ENCODE measurements at places on chromosomes 11 and 22. TPM values are rescaled to one million over a fixed set of nuclear protein-coding genes. Genes with fewer than 3 reads are reported as not detected.

Gene CHRM1
- not detected for polyA plus RNA-seq

Gene KCNQ1OT1
- polyA plus RNA-seq, result 0.02 TPM

Gene KRTAP5-9
- 0.33 TPM for polyA plus RNA-seq

Gene TLCD5
- polyA plus RNA-seq, result 0.93 TPM

Gene P2RX6
- polyA plus RNA-seq, result 5.6 TPM

Gene DUSP18
- polyA plus RNA-seq, result 4.4 TPM

Gene YWHAH
- 62.8 TPM for polyA plus RNA-seq

Gene KCNJ1
- polyA plus RNA-seq, result 0.02 TPM

DNA sequence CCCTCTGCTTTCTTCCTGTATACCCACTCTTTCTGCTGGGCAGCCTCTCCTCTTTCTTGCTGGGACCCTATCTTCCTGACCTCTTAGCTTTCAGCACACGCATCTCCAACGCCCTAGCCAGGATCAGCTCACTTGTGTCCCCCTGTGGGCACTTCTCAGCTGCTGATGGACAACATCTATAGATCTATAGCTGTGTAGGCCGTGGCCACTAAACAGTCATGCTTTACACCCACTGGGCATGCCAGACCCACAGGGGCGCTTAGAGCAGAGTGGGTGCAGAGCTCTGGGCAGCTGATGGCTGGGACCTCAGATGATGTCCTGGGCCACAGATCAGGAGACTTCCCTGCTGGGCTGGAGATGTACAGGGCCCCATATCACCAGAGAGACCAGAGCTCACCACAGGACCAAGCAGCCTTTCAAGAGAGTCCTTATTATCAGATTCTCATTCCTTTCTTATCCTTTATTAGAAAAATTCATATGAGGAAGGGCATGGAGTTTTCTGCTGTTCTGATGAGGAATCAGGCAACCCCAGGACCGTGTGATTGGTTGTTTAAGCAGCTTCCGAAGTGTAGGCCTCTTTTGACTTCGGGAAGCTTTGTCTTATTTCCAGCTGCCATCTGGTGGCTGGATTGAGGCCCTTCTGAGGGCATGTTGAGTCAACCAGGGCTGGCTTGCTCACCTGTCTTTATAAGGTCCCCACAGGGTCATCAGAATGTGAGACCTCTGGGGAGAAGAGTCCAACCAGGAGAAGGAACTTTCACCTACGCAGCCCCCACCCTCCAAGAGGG is 60.5 kb downstream of the OSBP2 start:
- no peak for DNase-seq

GRCh38 chr11:107337917-107338316 is 119.7 kb downstream of the CWF19L2 start:
- no peak for DNase-seq

GRCh38 chr11:109421981-109422869 is at the start of gene C11orf87:
Gene C11orf87, plus strand, starts transcription at chr11:109422190. Its CDS starts 1,444 bp downstream, at chr11:109423634.
- DNase-seq, result peak; percentile 68

DNA sequence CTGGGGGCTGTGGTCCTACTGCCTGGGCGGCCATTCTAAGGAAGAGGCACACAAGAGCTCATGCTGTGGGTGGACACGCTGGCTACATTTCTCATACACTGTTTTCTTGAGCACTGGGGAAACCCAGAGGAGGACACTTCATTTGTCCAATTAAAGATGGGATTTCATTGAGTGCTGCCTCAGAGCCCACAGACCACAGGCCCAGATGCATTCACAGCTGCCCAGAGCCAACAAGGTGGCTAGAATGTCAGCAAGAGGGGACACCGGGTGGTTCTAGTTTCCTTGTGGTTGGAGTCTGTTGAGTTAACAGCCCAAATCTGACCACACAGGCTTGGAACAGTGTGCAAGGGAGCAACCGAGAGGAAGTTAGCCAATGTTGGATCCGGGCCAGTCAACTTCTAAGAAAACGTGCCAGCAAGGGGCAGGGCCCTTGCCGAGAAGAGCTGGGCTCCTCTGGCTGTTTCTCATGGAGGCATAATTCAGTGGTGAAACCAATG is 35.0 kb upstream of the SORL1 start:
- DNase-seq, result peak; percentile 90

- no peak for DNase-seq
Observed at GRCh38 chr11:85525686-85526085, 101.5 kb downstream of the DLG2 start.

DNA sequence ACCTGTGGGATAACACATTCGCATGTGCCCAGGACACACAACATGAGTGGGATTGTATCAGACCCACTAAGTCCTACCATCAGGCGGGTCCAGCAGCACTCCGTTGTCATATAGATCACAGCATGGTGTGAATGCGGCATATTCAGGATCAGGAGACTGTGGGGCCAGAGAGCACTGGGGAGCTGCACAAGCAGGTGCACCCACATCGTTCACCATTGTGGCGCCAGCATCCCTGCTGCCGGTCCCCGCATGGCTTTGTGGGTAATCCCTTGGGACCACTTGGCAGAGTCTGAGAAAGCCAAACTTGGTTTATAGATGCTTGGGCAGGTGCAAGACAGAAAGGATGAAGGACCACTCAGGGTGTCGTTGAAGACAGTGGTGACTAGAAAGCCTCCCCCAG is 201.6 kb upstream of the B3GAT1 start:
- no peak for DNase-seq

DNA sequence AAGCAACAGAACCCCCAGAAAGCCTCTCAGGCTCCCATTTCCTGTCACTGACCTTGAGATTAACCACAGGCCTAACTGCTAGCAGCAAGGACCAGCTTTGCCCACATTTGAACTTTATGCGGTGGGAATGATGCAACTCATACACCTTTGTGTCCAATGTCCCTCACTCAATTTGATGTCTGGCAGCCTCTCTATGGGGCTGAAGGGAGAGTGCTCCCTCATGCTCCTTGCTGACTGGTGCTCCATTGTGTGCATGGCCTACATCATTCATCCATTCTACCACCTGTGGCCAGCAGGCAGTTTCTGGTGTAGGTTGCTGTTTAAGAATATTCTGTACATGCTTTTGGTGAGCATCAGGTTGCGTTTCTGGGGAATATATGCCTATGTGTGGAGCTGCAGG is 31.9 kb downstream of the KCNQ1OT1 start:
- peak; percentile 11 for DNase-seq

GRCh38 chr22:48438800-48439559 is 1388.7 kb downstream of the BRD1 start:
- DNase-seq, result no peak

- DNase-seq, result peak; percentile 100
Observed at GRCh38 chr22:20116951-20117632, at the start of gene TRMT2A. Gene TRMT2A, minus strand, starts transcription at chr22:20117226. Its CDS starts 320 bp downstream, at chr22:20116906.

GRCh38 chr11:16632295-16633200 is 105.9 kb upstream of the C11orf58 start:
- no peak for DNase-seq

DNA sequence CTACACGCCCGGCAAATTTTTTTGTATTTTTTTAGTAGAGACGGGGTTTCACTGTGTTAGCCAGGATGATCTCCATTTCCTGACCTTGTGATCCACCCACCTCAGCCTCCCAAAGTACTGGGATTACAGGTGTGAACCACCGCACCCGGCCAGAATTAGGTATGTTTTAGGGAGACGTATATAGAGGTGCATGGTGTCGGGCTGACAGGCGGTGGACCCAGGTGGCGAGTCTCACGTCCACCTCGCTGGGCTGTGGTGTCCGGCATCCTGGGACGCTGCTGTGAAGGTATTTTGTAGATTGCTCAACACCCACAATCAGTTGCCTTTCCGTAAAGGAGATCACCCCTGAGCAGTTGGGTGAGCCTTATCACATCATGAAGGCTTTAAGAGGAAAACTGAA is 728.6 kb downstream of the BRD1 start:
- DNase-seq, result no peak

DNA sequence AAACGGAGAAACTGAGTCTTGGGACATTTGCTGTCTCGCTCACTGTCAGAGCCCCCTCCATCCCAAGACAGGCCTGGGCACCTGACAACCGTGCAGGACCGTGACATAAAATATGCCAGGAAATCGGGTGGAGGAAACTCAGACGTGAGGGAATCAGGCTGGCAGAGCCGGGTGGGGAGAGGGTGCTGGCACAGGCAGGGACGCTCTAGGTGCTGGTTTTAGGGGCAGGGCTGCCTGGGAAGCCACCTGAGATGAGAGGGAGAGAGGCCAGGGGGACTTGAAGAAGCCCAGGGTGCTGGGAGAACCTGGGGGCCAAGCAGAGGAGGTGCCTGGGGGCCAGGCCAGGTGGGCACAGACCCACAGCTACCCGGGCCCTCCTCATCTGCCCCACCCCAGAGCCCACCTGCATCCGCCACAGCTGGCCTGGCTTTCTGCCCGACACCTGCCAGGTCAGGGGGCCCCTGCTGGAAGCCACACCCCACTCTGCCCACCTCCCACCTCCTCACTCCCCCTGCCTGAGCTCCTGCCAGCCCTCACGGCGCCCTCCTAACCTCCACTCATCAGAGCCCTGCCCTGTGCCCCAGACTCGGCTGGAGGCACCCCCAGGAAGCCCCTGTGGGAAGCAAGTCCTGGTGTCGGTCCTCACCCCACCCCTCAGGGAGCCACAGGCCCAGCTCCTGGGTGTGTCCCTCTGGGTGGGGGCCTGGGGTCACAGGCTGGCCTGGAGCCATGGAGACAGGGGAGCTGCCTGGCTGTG is 27.3 kb upstream of the MUC5AC start:
- DNase-seq, result no peak

DNA sequence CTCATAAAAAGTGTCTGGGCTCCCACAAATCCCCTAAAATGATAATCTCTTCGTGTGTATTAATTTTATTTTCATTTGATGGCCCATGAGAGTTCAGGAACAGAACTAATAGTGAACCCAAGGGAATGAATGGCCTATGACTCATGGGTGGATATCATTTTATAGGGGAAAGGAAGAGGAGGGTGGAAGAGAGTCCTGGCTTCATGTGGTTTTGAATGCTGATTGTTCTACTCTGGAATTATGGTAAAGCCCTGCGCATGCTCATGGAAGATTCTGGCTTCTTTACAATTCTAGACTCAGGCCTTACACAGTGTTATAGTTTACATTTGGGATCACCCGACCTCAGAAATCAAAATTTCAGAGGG is 35.2 kb downstream of the MAML2 start:
- no peak for DNase-seq

GRCh38 chr22:35645646-35646045 is 2.6 kb upstream of the APOL6 start:
- peak; percentile 77 for DNase-seq

- DNase-seq, result no peak
Observed at GRCh38 chr11:109775686-109776085, 317.5 kb upstream of the ZC3H12C start.

DNA sequence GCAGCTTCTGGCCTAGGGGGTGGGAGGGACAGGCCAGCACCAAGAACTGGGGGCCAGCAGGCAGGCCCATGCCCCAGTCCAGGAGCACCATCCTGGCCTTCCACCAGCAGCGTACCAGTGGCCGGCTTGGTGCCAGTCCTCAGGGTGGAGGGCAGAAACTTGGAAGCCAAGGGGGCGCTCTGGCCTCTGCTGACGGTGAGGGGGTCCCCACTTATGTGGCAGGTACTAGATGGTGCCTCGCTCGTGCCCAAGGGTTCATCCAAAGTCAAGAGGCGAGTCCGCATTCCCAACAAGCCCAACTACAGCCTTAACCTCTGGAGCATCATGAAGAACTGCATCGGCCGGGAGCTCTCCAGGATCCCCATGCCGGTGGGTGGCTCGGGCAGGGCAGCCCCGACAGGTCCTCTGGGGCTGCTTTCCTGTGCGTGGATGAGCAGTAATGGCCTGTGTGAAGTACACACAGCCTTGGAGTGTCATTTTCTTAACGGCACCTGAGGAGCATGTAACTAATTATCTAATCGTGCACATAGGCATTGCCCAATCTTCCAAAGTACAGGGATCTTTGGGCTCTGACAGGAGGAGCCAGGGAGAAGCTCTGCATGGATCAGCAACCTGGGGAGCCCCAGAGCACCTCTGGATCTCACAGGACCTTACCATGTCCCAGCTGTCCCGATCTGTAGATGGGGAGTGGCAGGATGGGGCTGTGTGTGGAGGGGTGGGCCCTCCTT is 79.1 kb downstream of the MORC2 start:
- DNase-seq, result peak; percentile 68

GRCh38 chr11:119478711-119479285 is 55.8 kb upstream of the THY1 start:
- no peak for DNase-seq

Data from spleen (tissue), 13 donors.